ENCODE measurements at places on chromosomes 4 and X.

DNA sequence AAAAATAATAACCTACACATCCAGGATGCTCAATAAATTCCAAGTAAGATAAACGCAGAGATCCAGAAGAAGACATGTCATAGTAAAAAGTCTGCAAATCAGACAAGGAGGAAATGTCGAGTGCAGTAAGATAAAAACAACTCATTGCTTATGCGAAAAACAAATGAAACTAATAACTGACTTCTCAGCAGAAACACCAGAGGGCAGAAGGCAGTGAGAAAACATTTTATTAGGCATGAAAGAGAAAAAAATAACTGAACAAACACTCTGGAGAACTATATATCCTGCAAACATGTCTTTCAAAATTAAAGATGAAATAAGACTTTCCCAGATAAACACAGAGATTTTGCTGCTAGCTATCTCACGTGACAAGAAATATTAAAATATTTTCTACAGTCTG, 201.3 kb upstream of the CTSO start:
- DNase-seq = no peak

DNA sequence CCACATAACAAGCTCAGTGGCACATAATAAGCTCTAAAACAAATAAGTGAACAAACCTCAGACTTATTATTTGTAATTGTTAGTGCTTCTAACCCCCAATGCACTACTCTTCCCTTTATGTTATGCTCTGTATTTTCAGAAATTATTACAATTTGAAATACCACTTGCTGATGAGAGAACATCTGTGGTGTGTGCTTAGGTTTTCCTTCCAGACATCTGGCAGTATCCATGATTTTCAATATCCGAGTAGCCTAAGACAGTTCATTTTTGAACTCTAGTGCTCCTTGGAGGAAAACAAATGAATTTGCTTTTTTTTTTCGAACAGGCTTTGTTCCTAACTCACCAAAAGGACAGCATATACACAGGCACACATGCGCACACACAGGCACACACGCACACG, 278.7 kb upstream of the CLNK start:
- no peak for DNase-seq

- DNase-seq = no peak
These were observed 1819.5 kb upstream of the TENM3 start for GRCh38 chr4:180423712-180424057.

DNA sequence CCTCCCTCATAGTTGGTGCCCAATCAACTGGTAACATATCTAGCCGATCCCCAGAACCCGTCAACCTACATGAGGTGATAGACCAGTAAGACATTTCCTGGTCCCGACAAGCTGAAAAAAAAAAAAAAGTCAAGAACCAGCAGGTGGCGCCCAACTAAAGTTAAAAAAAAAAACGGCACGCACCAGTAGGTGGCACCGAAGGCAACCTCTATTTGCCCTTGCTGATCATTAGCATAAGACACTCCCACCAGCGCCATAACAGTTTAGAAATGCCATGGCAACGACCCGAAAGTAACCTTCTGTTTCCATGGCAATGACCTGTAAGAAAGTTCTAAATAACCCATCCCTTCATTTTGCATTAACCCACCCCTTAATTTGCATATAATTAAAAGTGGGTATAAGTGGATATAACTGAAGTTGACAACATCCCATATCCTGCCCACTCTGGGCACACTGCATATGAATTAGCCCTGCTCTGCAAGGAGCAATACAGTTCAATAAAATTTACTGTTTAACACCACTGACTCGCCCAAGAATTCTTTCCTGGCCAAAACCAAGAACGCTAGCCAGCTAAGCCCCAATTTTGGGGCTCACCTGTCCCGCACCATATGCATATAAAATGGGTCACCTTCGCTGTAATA, 83.9 kb upstream of the SPANXB1 start:
- DNase-seq = no peak

GRCh38 chrX:10217198-10217597, 60.4 kb downstream of the CLCN4 start:
- DNase-seq = no peak

DNA sequence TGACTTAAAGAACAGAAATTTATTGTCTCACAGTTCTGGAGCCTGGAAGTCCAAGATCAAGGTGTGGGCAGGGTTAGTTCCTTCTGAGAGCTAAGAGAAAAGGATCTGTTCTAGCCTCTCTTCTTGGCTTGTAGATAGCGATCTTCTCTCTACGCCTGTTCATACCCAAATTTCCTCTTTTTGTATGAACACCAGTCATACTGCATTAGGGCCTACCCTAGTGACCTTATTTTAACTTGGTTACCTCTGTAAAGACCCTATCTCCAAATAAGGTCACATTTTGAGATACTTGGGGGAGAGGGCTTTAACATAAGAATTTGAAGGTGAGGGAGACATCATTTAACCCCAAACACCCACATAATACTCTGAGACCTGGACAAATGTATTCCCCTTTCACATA, 55.6 kb upstream of the SPP1 start:
- DNase-seq = no peak

DNA sequence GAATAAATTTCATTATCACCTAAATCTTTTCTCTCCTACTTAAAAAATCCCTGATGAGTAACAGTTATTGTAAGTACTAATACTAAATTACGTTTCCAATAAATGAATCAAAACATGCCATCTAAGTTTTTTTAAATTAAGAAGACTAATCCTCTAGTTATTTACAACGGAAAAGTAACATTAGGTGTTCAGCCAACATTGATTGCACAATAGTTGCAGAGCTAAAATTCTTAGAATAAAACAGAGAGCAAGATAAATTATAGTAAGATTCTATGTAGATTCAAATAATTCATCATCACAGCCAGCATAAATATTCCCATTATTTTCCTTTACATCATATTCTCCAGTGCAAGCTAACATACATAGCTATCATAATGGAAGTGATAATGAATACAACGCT, 139.2 kb downstream of the HDX start:
- no peak for DNase-seq

DNA sequence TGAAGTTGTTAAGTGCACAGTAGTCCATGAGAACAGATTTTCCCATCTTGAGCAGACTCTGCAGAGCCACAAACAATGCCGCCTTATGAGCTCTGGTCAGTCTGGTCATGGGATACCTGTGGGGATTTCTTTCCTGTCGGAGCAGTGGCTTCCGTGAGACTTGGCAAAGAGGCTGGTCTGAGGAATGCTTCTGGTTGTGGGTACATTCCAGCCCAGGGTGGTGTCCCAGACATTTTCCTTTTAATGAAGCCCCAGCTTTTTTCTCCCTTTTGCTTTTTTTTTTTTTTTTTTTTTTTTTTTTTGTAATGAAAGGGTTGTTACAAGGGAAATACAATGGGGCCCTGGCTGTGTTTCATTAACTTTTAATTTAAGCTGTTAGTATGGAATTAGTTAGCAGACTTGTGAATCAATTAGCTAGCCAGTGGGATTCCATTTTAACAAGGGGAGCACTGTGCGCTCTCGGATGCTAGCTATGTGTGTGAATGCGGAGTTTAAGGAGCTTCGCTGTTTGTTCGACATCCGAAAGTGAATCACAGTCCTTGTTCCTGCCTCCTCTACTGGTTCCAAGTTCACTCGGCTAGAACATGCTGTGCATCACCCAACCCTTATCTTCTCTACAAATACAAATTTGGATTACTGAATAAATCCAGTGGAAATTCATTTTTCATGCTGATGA, 225.1 kb downstream of the CBR4 start:
- no peak for DNase-seq

GRCh38 chr4:99468889-99469288, 33.7 kb upstream of the ADH7 start:
- DNase-seq = no peak

DNA sequence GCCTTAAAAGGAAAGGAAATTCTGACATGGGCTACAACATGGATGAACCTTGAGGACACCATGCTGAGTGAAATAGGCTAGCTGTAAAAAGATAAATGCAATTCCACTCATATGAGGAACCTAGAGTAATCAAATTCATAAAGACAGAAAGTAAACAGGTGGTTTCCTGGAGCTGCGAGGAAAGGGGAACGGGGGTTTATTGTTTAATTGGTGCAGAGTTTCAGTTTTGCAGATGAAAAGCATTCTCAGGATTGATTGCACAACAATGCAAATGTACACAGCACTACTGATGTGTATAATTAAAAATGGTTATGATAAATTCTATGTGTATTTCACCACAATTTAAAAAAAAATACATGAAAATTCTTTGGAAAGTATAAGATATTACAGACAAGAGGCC, 24.0 kb downstream of the PLRG1 start:
- no peak for DNase-seq

DNA sequence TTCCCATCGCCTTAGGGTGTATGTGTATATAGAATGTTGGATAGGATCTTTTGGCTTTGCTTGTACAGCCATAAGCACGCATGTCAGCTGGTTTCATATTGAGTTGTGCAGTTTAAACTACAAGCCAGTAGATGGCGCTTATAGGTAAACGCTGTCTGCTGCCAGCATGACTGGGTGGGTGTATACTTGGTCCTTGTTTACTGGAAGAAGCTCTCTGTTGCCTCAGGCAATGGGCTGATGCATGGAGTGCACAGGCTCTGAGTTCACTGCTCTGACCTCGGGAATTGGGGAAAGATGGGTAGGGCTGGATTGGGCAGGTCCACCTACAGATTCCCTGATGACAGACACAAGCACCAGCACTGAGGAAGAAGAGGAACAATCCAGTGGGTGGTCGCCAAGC, 831.5 kb downstream of the STIM2 start:
- DNase-seq = no peak

- DNase-seq = no peak
These were observed at the start of gene GALNTL6 for GRCh38 chr4:171812665-171813525. TSS of gene GALNTL6 (plus strand) at chr4:171813404.

DNA sequence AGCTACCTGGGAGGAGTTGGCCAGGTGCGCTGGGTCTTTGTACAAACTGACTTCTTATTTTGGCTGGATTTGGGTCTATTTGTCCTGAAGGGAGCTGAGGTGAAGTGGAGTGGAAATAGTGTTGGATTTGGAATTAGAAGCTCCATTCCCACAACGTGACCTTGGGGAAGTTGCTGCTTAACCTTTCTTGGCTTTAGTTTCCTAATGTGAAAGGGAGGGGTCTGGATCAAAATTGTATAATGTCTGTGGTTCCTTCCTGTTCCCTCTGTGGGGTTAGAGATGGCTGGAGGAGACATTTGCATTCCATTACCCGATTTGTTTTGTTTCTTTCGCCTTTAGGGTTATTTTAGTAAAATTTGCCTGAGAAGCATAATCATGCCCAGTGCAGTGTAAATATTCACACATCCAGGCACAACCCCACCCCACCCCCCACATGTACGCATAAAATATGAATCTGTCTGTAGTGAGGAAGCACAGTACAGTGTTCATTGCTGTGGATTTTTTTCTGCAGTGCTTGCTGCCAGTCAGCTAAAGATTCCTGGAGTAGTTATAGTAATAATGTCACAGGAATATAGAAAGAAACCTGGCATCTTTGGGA, 21.5 kb downstream of the JADE1 start:
- no peak for DNase-seq

DNA sequence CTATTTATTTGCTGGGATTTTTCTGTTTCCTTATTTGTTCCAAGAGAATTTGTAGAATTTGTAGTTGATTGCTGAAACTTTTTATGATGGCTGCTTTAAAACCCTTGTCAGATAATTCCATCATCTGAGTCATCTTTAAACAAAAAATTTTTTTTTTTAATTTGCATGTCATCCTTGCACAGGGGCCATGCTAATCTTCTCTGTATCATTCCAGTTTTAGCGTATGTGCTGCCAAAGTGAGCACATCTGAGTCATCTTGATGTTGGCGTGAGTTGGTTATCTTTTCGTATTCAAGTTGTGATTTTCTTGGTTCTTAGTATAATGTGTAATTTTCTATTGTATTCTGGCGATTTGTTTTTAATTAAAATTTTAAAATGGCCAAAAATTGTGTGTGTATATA, 18.7 kb upstream of the ZNF157 start:
- DNase-seq = no peak

DNA sequence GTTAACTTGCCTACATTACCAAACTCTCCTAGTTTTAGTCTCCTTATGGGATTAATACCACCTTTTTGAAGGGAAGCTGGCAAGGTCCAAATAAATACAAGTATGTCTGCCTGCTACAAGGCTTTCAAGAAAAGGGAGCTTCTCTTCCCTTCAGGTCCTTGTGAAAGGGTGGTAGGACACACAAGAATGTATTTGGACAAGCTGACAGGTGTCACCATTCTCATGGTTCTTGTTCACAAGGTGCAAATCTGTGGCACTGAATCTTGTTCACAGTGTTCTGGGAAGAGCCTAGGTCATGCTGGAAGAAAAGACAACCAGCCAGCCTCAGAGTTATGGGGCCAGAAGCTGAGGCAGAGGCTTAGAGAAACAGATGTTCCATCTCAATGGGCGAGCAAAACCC, 41.9 kb downstream of the GPC3 start:
- DNase-seq = no peak

- no peak for DNase-seq
These were observed 461.5 kb downstream of the FSTL5 start for GRCh38 chr4:161702287-161702686.

DNA sequence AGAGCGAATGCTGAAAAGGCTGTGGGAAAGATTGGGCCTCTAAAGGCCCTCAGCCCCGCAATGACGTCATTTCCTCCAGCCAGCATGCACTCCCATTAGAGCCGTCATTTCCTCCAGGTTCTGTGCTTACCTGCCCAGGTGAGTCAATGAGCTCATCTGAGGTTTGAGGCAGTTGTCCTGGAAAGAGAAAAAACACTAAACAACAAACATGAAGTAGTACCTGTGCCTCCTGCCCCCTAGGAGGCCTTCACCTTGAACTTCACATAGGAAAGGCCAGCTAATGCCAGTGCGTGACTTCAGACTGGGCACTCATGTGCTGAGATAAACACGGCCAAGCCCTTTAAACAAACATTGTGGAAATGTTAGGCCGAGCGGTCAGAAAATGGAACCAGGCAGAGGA, 55.9 kb downstream of the FHDC1 start:
- DNase-seq = no peak

DNA sequence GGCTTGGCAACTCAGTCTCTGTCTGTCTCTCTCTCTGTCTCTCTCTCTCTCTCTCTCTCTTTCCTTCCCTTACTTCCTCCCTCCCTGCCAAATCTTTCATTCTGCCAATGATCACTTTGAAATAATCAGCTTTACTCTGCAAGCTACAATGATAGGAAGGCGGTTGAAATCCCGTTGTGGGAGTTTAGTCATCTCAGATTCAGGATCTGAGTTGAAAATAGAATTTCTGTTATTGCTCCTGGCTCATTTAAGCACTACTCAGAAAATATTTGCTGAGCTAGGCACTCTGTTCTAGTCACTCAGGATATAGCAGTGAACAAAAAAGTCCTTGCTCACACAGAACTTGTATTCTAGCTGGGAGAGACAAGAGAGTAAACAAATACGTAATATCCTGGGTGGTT, 56.3 kb upstream of the DCTD start:
- no peak for DNase-seq

- DNase-seq = no peak
These were observed 35.4 kb downstream of the RBBP7 start for GRCh38 chrX:16834806-16835205.

DNA sequence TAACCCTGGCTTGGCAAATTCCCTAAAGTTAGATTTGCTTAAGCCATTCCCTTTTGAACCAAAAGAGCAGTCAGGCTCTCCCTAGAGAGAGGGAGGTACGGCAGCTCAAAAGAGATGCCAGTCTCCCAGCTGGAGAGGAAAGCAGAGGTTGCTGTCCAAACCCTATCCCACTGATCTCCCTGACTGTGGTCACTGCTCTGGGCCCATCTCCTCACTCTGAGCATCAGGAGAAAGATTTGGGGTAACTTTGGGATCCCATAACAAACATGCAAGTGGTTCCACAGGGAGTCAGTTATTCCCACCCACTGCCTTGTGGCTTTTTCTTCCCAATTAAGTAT, 17.1 kb downstream of the ACSL1 start:
- no peak for DNase-seq
